ENCODE measurements at places on chromosomes 1 and 21.

DNA sequence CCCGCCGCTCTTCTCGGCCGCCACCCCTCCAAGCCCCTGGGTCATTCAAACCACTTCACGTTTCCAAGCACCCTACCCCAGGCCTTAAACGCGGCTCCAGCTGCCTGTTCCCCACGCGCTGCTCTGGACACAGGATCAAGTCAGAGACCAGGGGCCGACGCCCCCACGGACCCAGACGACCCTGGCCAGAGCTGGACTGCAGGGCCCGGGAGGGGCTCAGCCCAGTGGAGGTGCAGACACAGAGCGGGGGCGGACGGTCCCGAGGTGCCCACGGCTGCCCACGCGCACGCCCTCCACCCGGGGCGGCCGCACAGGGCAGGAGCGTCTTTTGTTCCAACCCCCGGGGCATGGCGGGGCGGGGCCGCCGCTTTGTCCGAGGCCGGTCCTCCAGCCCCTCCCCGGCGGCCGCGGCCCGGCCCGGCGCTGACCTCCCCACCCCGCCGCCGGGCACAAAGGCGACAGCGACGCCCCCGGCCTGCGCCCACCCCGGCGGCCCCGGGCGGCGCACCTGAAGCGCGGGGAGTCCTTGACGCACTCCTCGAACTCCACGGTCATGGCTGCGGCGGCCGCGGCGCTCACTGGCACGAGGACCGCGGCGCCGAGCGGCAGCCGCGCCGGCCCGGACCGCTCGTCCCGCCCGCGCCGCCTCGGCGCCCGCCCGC, 338 bp downstream of the ACAP3 start:
- DNase-seq, result no peak

- no peak for DNase-seq
Measured at GRCh38 chr1:27423709-27424108, 31.3 kb downstream of the GPR3 start.

DNA sequence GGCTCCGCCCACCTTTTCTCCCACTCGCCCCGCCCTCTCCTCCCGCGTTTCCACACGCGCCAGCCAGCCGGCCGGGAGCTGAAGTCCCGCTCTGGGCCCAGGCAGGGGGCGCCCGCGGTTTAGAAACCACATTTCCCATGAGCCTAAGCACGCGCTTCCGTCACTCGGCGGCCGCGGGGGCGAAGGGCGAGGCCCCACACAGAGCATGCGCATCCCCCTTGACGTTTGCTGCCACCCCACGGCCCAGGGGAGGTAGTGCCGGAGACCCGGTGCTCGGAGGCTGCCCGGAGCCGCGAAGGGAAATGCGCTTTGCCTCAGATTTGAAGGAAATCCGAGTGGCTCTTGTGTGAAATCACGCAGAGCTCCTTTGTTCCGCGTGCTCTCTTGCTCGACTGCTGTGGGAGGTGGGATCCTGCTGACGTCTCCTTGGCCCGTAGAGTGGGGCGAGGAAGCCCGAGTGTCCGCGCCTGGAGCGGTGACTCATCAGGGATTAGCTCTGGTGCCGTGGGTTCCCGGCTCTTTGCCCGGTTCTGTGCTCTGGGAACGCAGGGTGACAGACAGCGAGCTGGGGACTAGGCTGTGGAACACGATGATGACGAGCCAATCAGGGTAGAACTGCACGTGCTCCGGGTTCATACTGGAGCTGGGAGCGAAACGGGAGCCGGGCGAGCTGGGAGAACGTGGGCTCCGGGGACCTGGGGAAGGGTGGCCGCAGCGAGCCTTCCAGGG, 406 bp upstream of the B3GALNT2 start:
- peak; percentile 98 for DNase-seq

DNA sequence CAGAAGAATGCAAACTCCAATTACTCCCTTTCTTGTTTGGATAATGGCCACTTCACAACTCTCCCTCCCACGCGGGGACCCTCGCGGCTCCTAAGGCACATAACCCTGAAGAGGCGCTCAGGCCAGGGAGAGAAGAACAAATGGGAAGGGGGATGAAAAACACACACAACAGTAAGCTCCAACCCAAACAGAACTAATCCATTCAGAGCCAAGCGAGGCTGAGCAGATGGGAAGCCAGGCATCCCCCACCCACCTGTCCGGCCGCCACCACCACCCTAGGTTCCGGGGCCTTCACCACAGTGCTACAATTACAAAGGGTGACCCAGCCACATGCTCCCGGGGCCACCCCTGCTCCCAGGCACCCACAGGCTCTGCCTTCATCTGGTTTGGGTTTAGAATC, 101.5 kb downstream of the MRPL37 start:
- DNase-seq, result no peak

DNA sequence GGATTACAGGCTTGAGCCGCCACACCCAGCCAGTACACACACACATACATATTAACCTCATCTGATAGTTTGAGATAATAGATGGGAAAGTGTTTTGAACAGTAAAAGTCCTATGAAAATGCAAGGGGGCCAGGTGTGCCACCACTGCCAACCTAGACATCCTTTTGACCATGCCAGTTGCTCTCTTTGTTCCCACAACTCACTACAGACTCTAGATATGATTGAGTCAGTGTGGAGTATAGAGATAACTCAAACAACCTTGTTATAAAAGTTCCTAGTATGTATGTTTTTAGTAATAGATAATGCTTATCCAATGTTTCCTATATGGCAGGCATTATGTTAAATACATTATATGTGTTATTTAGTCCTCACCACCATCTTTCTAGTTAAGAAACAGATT, 72.7 kb upstream of the JAK1 start:
- no peak for DNase-seq

DNA sequence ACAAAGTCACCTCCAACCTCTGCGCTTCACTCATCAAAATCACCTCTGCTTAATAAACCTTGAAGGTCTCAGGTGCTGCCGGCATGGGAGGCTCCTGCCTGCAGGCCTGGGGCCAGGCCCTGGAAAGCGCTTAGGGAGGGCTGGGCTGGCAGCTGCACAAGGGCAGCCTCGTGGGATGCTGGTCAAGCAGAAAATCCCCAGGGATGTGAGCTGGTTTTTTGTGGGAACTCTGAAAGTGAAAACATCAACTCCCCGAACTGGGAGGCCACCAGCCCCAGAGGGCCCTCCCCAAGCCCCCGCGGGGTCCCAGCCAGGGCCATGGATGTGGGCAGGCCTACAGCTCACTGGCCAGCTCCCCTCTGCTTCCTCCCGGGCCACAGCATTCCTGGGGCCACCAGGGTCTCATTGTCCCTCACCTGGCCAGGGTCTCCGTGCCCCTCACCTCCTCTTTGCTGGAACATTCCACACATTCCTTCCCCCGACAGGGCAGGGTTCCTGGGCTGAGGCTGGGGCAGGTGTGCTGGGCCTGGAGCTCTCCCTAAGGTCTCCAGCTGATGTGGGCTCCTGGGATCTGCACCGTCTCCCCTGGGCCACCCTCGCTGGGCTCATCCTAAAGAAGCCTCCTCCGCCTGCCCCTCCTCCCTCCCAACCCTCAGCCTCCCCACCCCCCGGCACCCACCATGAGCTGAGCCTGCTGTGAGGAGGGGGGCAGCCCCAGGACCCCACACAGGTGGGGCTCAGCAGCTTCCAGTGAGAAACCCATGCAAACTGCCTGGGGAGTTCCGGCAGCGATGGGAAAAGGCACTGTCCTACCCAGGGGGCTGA, 36.0 kb upstream of the POFUT2 start:
- DNase-seq, result no peak

DNA sequence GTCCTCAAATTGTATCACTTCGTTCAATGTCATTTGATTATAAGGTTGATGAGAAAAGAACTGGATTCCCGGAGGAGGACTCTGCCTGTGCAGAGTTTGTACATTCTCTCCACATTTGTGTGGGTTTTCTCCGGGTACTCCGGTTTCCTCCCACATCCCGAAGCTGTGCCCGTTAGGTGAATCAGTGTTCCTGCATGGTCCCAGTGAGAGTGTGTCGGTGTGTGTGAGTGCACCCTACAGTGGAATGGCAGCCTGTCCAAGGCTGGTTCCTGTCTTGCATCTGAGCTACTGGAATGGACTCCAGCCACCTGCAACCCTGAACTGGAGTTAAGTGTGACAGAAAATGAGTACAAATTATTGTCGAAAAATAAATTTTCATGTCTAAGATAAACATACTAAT, 92.2 kb upstream of the KCTD3 start:
- no peak for DNase-seq

- DNase-seq, result no peak
Measured at GRCh38 chr1:33824321-33824720, 39.6 kb upstream of the HMGB4 start.

- no peak for DNase-seq
Measured at GRCh38 chr1:116854716-116855115, 55.0 kb upstream of the PTGFRN start.

GRCh38 chr1:207820568-207821463, 69.0 kb downstream of the CD46 start:
- no peak for DNase-seq

GRCh38 chr21:42847051-42847707, 32.2 kb downstream of the WDR4 start:
- DNase-seq, result no peak

- no peak for DNase-seq
Measured at GRCh38 chr21:30083225-30083945, 83.2 kb downstream of the CLDN17 start.

DNA sequence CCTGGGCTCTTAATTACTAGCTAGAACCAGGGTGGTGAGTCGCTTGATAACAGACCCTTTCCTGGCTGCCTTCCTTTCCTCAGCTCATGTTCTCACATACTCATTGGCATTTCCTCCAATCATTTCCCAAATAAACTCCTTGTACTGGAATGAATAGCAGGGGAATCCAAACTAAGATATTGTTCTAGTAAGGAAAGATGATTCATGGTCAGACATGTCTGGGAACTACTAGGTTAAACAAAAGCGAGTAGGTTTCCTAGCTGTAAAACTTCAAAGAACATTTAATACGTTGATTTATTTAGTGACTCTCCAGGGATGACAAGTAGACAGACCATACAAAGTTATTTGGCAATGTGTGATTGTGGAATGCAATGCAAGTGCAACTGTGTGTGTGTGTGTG, 121.2 kb upstream of the KCNJ6 start:
- peak; percentile 57 for DNase-seq

DNA sequence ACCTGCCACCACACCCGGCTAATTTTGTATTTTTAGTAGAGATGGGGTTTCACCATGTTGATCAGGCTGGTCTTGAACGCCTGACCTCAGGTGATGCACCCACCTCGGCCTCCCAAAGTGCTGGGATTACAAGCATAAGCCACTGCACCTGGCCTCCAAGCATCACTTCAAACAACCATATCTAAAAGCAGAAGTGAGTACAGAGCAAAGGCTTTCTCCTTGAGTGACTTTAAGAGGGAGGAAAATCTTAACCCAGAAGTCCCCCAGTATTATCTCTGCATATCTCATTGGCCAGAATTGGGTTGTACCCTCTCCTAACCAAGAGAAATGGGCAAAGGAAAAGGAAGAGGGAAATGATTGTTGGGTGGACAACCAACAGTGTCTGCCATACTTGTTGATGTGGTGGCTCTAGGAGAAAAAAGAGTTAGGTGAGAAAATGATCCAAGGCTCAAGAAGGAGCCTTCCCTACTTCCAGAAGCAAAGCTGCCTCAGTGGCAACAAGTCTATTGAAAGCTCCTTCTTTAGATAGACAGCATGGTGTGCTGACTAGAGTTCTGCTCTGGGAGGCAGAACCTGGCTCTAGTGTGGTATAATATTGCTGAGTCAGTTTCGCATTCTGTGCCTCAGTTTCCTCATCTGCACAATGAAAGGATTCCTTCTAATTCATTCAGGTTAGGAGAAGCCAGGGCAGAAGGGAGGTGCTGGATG, 16.8 kb upstream of the FOXE3 start:
- no peak for DNase-seq

- DNase-seq, result no peak
Measured at GRCh38 chr21:46604975-46605766, at the start of gene S100B. Gene S100B, minus strand, starts transcription at chr21:46605082. Its CDS starts 2,667 bp downstream, at chr21:46602415.

GRCh38 chr1:178488393-178488792, 8.4 kb downstream of the CLEC20A start:
- no peak for DNase-seq

DNA sequence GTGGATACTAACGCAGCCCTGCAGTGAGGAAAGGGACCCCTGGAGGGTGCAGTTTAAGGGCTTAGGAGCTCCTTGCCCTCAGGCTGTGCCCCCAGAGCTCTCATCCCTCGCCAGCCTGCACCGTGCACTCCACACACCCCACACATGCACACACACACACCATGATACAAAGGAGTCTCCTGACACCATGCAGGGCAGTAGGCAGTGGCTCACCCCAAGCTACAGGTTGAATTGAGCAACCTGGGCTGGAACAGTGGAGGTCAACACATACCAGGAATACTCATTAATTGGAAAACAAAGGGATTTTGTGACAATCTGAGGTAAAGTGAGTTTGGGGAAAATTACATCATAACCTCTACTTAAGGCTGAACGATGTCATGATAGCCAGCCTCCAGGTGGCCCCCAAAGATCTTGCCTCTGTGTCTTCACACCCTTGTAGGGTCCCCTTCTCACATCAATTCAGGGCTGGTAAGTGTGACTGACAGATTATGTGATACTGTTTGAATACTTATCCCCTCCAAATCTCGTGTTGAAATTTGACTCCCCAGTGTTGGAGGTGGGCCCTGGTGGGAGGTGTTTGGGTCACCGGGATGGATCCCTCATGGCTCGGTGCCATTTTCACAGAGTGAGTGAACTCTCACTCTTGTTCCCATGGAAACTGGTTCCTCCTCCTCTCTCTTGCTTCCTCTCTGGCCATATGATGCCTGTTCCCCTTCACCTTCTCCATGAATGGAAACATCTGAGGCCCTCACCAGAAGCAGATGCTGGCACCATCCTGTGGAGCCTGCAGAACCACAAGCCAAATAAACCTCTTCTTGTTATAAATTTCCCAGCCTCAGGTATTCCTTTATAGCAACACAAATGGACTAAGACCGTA, 111.0 kb upstream of the RAB4A start:
- DNase-seq, result no peak
